GM23338 (cell line): ENCODE measurements at places on chromosomes 7 and 10.

DNA sequence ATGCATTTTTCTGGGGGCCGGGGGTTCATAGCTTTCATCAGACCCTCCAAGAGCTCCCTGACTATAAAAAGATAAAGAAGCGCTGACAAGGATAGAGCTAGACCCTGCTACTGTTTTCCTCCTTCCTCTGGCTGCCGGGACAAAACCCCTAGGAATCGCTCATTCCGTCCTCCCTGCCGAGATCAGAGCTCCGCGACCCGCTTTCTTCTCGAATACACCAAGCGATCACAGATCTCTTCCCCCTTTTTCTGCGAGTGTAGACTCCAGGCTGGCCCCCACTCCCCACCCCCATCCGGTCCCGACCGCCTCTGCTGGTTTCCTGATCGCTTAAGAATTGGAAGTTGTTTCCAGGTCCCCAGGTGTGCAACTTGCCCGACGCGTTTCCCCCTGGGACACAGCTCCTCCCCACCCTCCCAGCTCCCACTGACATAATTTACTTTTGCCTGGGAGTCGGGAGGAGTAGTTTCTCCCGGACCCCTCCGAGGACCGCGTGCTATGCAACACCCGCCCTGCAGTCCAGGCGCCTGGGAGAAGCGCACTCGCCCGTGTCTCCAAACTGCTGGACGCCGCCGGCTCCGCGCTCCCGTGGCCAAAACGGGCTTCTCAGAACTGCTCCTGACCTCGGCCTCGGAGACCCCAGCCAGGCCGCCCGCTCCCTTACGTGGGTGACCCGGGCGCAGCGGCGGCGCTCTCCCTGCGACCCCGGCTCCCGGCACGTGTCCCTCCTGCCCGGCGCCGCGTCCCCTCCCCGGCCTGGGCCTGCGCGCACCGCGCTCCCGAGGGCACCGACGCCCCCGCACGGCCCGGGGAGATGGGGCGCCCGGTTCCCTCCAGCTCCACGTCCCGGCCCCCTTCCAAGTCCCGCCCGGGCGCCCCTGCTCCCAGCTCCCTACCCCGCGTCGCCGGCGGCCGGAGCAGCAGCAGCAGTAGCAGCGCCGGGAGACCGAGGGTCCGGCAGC lies 552 bp downstream of the IL15RA start:
- peak; percentile 57 for DNase-seq

DNA sequence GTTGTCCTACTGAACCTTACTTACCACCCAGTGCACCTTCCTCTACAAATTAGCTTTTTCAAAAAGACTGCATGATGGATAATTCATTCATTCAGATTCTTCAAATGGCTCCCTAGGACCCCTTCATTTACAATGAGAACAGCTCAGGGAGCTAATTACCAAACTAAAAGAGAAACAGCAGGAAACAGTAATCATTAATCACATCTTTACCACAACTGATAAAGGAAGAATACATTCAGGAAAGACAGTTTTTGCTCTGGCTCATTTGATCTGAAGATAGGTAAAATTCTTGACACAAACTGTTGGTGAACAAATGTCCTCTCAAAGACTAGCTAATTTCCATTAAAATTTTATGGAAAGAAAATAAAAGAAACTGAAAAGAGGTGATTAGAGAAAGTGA lies 1652.7 kb upstream of the LRRTM3 start:
- DNase-seq, result peak; percentile 33

- peak; percentile 11 for DNase-seq
Observed at GRCh38 chr10:2282202-2282601, 544.9 kb upstream of the ADARB2 start.

DNA sequence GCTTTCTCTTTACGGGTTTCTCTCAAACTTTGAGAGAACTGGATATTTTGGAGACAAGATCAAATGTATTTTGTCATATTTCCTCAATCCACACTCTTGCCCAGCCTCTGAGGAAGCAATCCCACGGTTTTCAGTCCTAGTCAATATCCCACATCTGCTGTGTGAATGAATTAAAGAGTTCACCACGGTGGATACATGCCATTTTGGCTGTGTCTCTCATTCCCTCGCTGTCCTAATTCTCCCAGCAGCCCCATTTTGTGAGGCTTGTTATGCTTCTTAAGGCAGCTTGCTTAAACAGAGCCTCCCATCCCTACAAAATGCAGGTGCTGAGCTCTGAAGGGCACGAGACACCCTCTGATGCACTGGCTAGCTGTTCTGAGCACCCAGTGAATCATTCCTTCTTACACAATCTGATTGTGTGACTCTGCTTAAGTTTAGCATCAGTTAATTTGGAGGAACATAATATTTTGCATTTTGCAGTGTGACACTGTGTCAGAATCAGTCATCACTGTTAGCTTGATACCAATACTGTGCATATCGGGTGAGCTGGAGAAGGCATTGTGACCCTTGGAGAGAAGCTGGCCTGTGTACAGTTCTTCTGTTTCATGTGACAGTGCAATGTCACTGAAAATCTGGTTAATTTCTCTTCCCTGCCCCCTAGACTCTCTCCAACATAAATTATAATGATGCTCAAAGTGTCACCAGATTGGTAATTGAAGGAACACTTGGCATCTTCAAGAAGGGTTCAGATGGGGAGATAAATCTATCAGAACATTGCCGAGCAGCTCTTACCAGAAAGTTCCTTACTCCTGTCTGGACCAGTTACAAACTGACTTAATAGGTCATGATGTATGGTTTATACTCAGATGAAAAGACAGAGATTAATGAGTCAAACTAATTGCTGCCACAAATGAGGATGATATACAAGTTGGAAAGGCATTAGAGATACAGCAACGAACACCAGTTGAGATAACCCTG lies 103.7 kb upstream of the AOAH start:
- no peak for DNase-seq

- peak; percentile 71 for DNase-seq
Observed at GRCh38 chr7:3301831-3302618, 973 bp downstream of the SDK1 start.
